HCEC 1CT (cell line): ENCODE measurements at places on chromosomes 13 and 19.
A peak's percentile ranks its signal among the peaks of the same experiment; 100 is the strongest.

GRCh38 chr13:38905861-38906260 lies 84.8 kb downstream of the STOML3 start:
- DNase-seq: no peak

DNA sequence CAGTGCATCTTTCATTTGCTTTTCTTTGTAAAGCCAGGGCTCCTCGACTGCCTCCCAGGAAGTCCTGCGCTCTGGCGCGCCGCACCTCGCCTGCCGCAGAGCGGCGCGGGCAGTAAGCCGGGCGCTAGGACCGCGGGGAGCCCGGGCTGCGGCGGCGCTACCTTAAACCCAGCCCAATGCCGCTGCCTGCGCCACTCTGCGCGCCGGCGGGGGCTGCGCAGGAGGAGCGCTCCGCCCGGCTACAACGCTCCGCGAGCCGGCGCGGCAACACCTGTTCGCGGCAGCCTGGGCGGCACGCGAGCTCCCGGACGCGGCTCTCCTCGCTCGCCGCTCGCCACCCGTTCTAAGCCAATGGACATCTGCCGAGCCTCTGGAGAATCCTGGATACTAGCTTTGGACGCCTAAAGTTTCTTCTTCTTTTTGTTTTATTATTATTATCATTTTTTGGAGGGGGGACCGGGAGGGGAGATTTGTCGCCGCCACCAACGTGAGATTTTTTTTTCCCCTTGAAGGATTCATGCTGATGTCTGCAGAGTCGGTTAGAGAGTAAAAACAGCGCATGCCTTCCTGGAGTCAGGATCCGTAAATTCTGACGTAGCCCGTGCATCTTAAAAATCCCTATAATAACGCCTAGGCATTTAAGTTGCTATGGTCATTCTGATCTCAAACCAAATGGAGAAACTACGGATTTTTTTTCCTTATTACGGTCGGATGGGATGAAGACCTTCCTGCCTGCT lies at the start of gene FGF9:
FGF9 (plus strand) TSS at position 191 of the 737 bp plus-strand sequence. CDS start 840 bp downstream, outside the sequence.
- peak; percentile 80 for DNase-seq

GRCh38 chr19:41367848-41368301 lies 3.9 kb upstream of the B9D2 start:
- peak; percentile 94 for DNase-seq

DNA sequence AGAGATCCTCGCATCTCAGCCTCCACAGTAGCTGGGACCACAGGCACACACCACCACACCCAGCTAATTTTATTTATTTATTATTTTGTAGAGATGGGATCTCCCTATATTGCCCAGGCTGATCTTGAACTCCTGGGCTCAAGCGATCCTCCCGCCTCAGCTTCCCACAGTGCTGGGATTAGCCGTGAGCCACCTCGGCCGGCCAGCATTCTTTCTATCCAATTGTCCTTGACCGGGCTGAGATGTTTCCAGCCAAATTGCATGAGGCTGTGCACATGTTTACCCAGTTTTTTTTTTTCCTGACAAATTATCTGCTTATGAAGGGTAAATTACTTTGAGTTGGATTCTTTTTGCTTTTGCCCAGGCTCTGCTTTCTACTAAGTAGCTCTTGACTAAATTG lies 28.2 kb downstream of the UNC13A start:
- DNase-seq: no peak

DNA sequence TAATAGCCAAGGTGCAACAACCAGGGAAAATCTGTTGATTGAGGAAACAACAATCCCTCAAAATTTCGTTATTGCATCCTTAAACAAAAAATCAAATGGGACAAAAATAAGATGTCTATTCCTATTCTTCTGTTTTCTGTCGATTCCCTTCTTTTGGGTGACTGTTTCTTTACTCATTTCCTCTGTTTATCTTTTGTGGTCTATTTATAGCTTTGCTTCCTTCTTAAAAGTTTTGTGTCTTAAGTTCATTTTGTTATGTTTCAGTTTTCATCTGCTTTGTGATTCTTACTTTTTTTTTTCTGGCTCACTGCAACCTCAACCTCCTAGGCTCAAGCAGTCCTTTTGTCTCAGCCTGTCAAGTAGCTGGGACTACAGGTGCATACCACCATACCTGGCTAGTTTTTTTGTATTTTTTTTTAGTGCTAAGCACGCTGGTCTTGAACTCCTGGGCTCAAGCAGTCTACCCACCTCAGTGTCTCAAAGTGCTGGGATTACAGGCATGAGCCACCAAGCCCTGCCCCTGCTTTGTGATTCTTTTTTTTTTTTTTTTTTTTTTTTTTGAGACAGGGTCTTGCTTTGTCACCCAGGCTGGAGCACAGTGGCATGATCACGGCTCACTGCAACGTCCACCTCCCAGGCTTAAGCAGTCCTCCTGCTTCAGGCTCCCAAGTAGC lies 10.4 kb downstream of the ZNF146 start:
- peak; percentile 88 for DNase-seq

GRCh38 chr13:101178406-101178805 lies 237.9 kb downstream of the NALCN start:
- DNase-seq: no peak

- DNase-seq: no peak
Observed at GRCh38 chr13:49840266-49840665, 47.8 kb upstream of the KPNA3 start.

GRCh38 chr13:45768656-45769479 lies 66.7 kb downstream of the CBY2 start:
- no peak for DNase-seq

DNA sequence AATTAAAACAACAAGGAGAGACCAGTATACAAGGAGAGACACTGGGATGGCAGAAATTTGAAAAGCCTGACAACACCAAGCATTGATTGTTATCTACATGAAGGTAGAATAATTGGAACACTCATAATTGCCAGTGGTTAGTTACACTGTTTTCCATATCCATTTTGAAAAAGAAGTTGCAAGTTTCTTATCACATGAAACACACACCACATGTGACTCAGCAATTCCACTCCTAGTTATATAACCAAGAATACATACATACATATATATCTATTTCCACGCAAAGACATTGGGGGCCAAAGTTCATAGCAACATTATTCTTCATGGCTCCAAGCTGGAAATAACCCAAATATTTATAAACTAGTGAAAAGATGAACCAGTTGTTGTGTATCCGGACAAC lies 15.2 kb upstream of the PABPC3 start:
- DNase-seq: no peak

GRCh38 chr13:85095418-85096272 lies 703.6 kb downstream of the SLITRK6 start:
- DNase-seq: no peak

- DNase-seq: no peak
Observed at GRCh38 chr13:72851678-72852014, 69.7 kb downstream of the PIBF1 start.

- no peak for DNase-seq
Observed at GRCh38 chr19:27676877-27677276, 1536.1 kb downstream of the UQCRFS1 start.

- no peak for DNase-seq
Observed at GRCh38 chr19:22935151-22935550, 67.8 kb downstream of the ZNF728 start.

DNA sequence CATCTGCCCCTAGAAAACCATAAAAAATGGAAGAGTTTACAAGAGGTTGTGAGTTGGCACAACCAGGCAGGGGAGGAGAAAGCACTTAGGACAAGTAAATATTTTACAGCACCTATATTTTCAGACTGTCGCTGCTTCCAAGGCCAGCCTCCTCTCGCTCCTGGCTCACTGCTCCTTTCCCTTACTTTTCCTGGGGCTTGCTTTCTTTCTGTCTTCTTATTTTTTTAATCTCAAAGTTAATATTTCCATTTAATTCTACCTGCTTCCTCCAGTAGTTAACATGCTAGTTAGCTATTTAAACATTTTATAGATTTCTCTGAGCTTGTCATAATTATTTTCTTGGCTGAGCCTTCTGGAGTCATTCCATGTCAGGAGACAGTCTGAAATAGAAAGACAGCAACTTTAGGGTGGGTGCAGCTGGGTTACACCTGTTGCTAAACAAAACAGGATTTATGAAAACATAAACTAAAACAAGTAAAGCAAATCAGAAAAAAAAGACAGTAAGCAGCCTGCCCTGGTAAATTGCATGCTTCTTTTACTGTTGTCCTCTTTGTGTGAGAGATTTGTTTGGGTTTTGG lies 330.1 kb downstream of the DLEU7 start:
- no peak for DNase-seq

DNA sequence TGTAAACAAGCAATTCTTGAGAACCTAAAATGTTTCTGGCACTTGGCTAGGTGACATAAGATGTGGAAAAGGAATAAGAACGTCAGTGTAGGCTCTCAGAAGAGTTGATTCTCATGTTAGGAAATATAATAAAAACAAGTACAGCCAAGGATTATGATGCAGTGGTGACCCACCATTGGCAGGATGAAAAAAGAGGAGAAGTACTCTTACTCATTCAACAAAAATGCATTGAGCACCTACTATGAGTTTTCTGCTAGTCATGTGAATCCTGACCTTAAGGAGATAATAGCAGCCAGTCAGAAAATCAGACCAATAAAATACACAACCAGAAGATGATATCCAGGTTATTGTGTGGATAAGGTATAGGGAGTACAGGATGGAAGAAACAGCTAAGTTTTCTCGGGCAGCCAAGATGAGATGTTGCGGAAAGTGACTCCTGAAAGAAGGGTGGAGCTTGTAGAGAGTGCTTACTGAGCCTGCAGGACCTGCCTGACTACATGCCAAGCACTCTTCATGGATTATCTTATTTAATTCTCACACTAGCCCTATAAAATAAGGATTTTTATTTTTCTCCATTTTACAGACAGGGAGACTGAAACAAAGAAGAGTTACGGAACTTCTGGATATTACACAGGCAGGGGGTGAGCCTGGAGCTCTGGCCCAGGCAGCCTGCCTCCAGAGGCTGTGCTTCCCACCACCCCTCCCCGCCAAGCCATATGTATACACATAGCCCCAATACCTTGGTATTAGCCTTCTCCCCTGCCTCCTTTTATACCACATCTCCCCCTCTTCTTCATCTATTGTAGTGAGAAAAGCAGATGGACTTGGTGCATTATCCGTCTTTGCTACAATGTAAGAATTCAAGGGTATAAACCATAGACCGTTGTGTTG lies 58.0 kb downstream of the TGDS start:
- DNase-seq: peak; percentile 50

- DNase-seq: no peak
Observed at GRCh38 chr13:39835253-39835652, 179.8 kb downstream of the COG6 start.

- no peak for DNase-seq
Observed at GRCh38 chr13:71252184-71252704, 614.8 kb downstream of the DACH1 start.

DNA sequence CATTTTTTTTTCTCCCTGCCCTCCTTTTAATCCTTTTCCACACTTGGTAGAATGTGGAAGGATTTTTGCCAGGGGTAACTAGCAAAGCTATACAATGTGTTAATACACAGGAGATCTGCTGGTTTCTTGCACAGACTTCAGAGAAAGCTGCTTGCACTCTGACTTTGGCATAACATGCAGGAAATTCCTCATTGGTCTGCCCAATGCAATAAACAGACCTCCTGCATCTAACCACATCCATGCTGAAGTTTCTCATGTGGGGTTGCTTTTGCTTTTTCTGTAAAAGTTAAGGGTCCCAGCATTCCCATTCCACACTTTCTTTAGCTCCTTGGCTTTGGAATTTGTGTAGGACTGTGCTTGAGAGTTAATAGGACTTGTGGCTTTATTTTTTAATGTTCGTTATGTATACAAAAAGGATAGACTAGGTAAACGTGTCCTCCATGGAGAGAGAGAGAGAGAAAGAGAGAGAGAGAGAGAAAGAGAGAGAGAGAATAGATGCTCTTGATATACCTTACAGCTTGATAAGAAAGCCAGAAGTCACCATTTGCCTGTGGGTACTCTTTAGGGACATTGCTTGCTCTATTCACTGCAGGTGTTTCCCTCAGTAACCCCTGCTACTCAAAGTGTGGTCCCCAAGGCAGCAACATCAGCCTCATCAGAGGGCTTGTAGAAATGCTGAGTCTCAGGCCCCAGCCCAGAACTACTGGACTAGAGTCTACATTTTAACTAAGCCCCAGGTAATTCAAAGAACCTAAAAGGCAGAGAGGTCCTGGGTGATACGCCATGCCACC lies 170.5 kb downstream of the SHISA2 start:
- DNase-seq: no peak

- no peak for DNase-seq
Observed at GRCh38 chr13:91144054-91144453, 203.4 kb upstream of the MIR17HG start.

DNA sequence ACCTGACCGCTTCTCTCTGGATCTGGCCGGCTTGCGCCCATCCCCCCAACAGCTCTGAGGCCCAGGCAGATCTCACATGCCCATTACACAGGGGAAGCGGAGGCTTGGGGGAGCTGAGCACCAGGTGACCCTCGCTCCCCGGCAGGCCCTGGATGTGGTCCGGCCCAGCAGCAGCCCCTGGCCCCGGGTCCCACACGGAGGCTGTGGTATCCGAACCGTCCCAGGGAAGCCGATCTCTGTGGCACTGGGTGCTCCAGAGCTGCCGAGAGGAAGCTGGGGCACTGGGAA lies 27.7 kb downstream of the SBNO2 start:
- no peak for DNase-seq

GRCh38 chr13:31627097-31627845 lies 112.1 kb upstream of the RXFP2 start:
- DNase-seq: peak; percentile 11

GRCh38 chr13:112346899-112347229 lies 29.3 kb upstream of the SPACA7 start:
- DNase-seq: no peak

- no peak for DNase-seq
Observed at GRCh38 chr19:29287061-29287460, 74.1 kb upstream of the UQCRFS1 start.

GRCh38 chr13:38848360-38848759 lies 142.3 kb downstream of the STOML3 start:
- DNase-seq: no peak

GRCh38 chr13:76216729-76217128 lies 580.6 kb downstream of the LMO7 start:
- no peak for DNase-seq

- DNase-seq: peak; percentile 22
Observed at GRCh38 chr13:44331912-44332851, 41.4 kb upstream of the SERP2 start.

- DNase-seq: no peak
Observed at GRCh38 chr19:34925278-34925855, 1.3 kb upstream of the ZNF30 start.

DNA sequence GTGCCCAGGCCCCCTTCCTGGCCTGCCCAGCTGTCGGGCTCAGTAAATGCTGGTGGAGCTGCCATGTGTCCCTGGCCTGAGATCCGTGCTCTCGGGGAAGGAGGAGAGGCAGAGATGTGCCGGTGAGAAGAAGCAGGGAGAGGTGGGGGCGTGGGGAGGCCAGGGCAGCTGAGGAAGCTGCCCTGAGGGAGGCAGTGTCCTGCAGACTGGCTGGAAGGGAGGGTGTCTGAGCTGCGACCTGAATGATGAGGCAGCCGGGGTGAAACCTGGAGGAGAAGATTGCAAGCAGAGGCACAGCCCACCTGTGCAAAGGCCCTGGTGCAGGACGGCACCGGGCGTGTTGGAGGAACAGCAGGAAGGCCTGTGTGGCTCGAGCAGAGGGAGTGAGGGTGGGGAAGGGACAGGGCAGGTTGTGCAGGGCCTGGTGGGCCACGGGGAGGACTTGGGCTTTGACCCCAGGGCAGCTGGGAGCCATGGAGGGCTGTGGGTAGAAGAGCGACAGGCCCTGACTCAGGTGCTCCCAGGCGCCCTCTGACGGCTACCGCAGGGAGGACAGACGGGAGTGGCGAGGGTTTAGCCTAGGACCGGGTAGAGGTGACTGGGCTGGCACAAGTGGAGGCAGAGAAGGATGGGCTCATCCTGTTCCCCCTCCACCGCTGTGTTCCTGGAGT lies 14.0 kb upstream of the CELF5 start:
- DNase-seq: peak; percentile 48

- peak; percentile 86 for DNase-seq
Observed at GRCh38 chr19:1592024-1592754, 476 bp downstream of the MBD3 start.
